ENCODE measurements at places on chromosomes 4 and X.

DNA sequence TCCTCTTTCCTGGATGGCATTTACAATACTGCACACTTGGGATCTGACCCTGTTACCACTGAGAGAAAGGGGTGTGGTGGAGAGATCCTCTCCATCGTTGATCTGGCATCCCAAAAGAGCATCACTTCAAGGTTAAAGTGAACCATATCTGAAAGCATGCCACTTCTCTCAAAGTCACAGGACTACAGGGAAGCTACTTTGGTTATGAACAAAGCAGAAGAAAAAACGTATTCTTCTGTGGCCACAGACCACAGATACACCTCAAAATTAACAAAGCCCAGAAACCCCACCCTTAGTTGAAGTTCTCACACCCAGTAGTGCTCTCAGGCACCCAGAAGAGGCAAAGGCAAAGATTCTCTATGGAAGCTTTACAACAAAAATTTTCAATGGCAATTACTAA, 108.3 kb downstream of the JADE1 start:
- DNase-seq = no peak

DNA sequence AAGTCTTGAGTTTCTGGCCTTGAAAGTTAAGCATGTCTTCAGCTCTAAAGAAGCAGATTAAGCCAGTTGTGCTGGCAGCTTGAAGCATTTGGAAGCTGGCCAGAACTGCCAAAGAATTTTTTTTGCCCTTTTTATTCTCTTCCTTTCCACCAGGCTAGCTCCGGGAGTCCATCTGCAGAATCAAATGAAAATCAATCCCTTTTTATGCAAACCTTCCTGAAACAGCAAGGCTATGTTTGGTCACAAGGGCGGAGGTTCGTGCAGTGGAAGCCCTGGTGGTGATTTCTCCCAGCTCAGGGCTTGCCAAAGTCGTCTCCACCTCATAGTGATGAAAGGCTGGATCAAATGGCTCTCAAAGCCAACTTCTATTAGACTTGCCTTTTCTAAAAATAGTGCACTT, 21.6 kb upstream of the C4orf54 start:
- no peak for DNase-seq

DNA sequence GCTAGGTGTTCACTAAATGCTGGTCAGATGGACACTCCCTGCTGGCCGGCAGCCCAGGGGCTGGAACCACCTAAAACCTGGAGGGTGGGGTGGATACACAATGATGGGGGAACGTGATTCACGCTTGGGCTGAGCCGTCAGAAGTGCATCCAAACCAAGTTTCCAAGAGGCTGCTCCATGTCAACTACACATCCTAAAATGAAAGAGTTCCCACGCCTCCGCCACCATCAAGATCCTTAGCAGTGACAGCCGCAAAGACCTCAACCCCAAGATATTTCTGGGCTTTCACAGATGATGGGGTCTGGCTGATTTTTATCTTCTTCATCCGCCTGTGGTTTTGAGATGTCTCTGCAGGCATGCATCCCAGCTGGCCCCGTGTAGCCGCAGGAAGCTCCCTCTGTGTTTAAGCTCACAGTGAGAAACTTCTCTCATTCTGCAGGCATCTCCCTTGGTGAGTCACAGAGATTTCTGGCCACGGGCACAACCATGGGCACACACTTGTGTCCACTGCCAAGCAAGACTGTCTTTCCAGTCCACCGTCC, 84.4 kb downstream of the HTRA3 start:
- no peak for DNase-seq

- no peak for DNase-seq
Observed at GRCh38 chrX:39859991-39860861, 237.5 kb downstream of the BCOR start.

- no peak for DNase-seq
Observed at GRCh38 chrX:11702965-11703631, 37.4 kb upstream of the ARHGAP6 start.

- no peak for DNase-seq
Observed at GRCh38 chrX:19827088-19827487, 60.3 kb downstream of the SH3KBP1 start.

GRCh38 chr4:2783790-2784189, 9.1 kb upstream of the SH3BP2 start:
- DNase-seq = no peak

DNA sequence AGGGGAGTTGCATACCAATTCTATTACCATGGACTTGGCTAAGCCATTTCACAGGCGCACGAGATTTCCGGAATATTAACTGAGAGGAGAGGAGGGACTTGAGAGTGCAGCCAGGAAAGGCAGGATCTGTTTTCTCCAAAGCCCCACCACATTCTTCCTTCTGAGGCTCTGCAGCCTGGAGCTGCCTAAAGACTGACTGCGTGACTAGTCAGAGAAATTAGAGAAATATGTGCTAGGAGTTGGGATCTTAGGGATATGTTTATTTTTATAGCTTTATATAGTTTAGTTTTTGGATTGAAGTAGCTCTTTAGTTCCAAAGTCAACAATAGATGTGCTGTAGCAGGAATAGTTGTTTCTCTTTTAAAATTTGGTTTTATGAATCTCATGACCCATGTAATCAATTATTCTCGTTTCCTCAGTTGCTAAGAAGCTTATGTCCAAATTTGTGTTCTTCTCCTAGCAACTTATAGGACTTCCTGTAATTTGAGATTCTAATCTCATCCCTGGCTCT, 300.1 kb upstream of the DDX53 start:
- no peak for DNase-seq

GRCh38 chrX:98795636-98796035, 1614.4 kb downstream of the PCDH19 start:
- DNase-seq = no peak

- DNase-seq = no peak
Observed at GRCh38 chr4:101005659-101006058, 341.7 kb downstream of the PPP3CA start.

GRCh38 chr4:101807351-101807750, 16.8 kb downstream of the BANK1 start:
- DNase-seq = no peak

GRCh38 chr4:155593793-155594192, 72.9 kb upstream of the GUCY1A1 start:
- no peak for DNase-seq

GRCh38 chrX:105565856-105566255, 256.5 kb upstream of the NRK start:
- no peak for DNase-seq

DNA sequence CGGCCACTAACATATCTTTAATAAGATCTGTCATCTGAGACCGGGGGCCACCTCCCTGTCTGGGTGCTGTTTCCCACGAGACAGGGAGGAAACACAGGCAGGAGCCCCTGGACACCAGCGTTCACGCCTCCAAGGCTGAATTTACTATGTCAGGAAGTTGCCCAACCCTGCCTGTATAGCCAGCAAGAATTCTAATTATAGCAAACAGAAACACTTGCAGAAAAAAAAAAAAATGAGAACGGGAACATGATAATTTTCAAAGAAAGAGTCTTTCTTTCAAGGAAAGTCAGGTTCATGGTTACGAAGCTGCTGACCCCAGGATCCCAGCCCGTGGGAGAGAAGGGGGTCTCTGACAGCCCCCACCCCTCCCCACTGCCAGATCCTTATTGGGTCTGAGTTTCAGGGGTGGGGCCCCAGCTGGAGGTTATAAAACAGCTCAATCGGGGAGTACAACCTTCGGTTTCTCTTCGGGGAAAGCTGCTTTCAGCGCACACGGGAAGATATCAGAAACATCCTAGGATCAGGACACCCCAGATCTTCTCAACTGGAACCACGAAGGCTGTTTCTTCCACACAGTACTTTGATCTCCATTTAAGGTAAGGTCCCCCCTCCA, at the start of gene IL3RA:
TSS of gene IL3RA (plus strand) at position 455 of the 613 bp plus-strand sequence. CDS start 4,981 bp downstream, outside the sequence.
- DNase-seq = no peak

DNA sequence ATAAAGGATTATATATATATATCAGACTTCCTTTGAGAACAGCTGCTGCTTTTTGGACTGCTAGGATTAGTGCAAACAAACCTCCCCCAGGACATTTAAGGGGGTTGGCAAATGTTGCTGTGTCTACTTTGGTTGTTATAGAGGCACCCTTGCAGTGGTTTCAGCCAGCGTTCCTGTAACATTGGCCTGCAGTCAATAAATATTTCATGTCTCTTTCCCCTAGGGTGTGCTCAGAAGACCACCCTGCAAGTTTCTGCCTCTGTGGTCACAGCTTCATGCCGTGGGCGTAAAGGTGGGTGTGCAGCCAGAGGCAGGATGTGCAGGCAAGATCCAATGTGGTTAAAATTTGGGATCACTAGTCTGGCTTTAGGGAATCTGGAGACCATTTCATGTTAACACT, 28.9 kb downstream of the FGF5 start:
- DNase-seq = no peak

DNA sequence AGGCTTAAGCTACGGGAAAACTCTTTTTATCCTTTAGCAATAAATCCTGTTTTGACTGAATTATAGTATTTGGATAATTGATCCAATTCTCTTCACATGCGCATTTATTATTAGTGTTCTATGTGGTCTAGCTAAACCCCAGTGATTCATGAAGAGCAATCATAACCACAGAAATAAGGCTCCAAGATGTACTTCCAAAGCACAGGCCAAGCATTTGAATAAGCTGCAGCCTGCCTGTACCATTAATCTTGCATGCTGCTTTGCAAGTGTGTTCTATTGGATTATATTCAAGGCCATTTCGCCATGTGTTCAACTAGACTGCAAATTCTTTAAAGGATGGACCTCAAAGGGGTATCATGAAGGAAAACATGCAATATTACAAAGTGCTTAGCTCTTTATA, 385.2 kb upstream of the FAT1 start:
- DNase-seq = no peak

GRCh38 chr4:1196421-1197183, 24.2 kb upstream of the SPON2 start:
- DNase-seq = no peak

DNA sequence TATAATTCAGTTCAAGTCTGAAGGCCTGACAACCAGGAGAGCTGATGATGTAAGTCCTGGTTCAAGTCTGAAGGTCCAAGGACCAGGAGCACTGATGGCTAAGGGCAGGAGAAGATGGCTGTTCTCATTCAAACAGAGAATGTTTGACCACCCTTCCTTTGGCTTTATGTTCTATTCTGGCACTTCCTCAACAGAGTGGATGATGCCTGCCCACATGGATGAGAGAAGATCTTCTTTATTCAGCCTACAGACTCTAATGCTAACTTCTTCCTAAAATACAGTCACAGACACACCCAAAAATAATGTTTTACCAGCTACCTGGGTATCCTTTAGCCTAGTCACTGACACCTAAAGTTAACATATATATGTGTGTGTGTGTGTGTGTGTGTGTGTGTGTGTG, 25.6 kb upstream of the IRF2 start:
- no peak for DNase-seq

DNA sequence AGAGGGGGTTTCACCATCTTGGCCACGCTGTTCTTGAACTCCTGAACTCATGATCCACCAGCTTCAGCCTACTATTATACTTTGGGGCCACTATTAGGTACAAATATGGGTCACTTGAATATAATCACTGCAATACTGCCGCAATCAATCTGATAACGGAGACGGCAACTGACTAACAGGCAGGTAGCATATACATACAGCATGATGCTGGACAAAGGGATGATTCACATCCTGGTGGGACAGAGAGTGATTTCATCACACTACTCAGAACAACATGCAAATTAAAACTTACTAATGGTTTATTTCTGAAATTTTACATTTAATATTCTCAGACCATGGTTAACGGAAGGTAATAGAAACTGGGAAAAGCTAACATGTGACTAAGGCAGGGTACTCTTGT, 10.9 kb downstream of the LRBA start:
- DNase-seq = no peak

- DNase-seq = no peak
Observed at GRCh38 chr4:39526765-39527295, 409 bp downstream of the UGDH start.

GRCh38 chr4:102153391-102153790, 191.9 kb downstream of the SLC39A8 start:
- no peak for DNase-seq

GRCh38 chrX:20320461-20321159, 53.9 kb upstream of the RPS6KA3 start:
- DNase-seq = no peak

GRCh38 chr4:89056953-89057398, at the start of gene FAM13A:
Gene FAM13A, minus strand, starts transcription at chr4:89057185. Its CDS starts 221 bp downstream, at chr4:89056964.
- DNase-seq = peak; percentile 73

DNA sequence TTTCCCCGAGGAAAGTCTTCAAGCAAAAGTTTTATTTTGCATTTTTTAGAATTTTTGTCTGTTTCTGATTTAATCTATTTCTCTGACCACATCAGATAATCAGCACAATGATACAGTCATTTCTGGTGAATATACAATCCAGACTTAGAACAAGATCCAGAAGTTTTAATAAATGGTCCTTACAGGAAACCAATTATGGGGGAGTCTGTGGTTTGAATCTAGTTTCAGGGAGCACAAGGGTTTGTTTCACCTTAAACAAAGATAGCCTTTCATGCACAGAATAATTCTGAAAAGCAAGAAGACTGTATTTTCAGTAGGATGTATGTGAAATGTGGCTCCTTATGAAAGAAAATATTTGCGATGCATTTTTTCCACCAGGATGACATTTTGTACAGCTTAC, 158.5 kb upstream of the ARSJ start:
- DNase-seq = no peak

DNA sequence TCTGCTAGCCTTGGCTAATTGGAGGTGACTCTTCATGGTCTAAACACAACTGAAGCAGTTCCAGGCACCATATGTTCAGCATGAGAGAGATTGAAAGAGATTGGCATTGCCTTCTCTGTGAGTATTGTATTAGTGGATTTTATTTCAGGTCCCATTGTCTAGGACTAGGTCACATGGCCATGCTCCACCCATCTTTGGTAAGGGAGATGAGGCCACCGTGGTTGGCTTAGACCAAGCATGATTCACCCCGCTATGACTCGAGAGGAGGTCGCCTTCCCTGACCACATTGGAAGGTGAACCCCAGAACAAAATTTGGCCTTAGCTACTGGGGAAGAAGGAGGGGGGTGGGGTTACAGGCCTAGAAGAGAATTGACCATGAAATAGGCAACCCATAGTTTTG, 109.9 kb upstream of the BCOR start:
- DNase-seq = no peak

DNA sequence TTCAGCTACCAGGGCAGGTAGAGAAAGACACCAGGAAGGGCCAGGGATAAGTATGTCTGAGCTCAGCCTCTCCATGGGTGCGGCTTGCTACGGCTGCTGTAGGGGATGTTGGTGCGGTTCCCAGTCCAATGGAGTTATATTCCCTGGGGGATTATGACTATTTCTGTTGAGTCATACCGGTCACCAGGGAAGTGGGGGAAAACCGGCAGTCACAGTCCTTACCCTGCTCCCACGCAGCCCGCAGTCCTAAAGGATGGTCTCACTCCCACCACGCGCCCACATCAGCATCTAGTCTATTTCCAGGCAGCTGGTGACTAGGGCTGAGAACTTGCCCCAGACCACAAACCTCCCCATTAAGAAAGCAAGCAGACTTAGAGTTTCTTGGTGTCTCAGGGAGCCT, 191.6 kb downstream of the VEGFC start:
- no peak for DNase-seq

DNA sequence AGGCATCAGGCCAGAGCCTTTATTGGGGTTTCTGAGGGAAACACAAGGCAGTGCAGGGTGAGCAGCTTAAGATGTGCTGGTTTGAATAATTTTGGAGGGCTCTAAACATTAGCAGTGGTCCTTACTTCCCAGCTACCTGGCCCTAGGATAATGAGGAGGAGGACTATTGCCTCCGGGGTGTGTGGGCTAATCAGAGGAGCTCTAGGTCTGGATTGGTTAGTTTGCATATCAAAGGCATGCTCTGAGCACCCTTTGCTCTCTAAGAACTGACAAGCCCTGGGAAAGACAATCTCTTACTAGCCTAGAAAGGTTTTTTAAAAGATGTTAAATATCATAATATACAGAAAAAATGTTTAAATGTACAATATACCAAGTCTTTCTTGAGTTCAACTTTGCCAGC, 58.4 kb downstream of the RXFP1 start:
- no peak for DNase-seq

- DNase-seq = no peak
Observed at GRCh38 chrX:13120017-13120416, 75.6 kb upstream of the FAM9C start.
